Eye (tissue), 1 donor: ENCODE measurements at places on chromosomes 4 and X.

DNA sequence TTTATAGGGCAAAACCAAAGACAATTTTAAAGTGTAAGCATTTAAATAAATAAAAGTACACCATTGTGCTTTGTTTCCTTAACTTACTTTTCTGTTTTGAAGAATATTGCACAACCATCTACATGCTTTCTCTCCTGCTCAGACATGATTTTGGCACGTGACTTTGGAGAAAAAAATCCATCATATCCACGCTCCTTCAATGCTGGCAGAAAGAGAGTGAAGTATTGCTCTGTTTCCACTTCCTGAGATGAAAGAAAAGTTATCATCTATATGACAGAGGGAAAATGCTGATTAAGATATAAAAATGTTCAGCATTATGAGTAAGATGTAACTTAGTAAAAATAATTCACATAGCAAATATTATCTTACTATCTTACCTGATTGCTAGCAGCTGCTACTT, 77.1 kb downstream of the CNOT6L start:
- DNase-seq, result no peak

DNA sequence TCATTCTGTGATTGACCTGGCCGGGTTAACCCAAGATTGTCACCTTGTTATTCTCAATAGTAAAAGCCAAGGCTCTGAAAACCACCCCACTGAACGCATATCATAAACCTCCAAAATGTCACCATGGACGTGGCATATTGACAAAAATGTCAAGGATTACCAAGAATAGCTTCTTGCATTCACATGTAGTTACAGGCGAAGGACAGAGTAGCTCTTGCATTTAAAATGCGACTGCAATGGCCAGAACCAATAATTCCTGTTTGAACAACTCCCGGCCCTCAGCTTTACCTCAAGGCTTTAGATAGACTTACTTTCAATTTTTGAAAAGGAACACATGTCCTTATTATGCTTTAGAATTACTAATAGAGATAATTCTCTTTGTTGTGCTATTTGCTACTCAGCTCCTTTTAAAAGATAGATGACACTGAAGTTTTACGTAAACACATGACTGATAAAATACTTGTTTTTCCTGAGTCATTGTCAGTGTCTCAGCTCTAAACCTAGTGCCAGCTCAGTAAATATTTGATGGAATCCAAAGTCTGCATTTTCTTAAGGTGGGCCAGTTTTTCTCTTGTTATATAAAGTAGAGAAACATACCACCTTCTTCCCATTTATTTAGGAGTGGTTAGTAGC, 66.3 kb downstream of the CLDN34 start:
- no peak for DNase-seq

GRCh38 chrX:96449896-96450295, 234.7 kb upstream of the DIAPH2 start:
- no peak for DNase-seq

- no peak for DNase-seq
These were observed 161.7 kb downstream of the FBXW7 start for GRCh38 chr4:152374153-152374552.

DNA sequence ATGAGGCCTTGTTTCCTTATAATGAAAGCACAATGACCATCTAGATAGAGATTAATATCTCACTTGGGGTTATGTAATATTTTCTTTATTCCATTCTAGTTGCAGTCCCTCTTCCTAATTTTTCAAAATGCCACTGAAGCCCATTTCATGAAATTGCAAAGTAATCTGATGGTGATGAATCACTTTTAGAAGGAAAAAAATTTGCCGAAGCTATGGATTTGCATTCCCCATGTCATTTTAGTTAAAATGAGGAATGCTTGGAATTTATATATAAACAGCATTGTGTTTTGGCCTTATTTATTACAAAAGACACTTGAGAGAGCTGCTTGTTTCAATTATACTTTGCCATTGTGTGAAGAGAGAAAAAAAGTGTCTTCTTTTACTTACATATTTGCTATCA, 241.7 kb upstream of the TEX13A start:
- no peak for DNase-seq

DNA sequence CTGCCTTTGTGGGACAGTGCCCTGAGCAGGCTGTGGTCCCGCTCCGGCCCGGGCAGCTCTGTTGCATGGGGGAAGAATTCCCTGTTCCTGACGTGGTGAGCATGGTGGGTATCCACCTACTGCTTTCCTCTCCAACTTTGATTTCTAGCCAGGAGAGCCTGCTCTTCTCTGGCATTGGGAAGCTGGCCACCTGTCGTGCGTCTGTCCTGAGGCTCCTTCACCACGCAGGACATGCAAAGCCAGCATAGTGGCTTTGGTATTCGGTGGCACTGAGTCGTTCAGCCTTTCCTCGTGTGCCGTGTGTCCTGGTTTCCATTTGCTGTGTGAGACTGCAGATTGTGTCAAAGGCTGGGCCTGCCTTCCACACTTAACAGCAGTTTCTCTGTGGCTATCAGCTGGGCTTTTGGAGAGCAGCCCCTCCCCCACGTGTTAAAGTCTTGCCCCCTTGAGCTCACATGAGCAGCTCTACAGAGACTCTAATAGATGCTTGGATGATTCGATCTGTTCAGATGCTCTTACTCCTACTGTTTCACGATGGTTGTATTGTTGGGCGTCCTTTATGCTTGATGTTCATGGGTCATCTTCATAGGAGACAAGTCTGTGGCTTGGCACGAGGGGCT, 46.3 kb upstream of the CLCN4 start:
- DNase-seq, result no peak

DNA sequence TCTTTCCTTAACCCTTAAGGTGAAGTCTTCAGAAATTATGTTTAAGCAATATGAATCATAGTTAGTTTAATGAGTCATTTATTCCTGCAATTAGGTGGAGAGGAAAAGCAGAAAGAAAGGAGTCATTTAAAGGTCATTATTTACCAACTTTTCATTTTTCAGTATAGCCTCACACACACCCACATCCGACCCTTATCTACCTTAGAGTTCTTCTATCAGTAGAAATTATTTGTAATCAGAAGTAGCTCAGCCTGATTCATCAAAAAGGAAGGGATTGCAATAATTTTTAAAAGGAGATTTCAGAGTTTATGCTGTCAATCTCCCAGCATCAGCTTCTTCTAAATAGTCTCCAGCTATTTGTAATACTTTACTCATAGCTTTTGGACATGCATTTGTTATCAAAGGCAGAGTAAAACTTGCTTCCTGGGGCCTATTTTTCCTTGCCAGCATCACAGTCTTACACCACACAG, 5.9 kb downstream of the ANXA10 start:
- no peak for DNase-seq

DNA sequence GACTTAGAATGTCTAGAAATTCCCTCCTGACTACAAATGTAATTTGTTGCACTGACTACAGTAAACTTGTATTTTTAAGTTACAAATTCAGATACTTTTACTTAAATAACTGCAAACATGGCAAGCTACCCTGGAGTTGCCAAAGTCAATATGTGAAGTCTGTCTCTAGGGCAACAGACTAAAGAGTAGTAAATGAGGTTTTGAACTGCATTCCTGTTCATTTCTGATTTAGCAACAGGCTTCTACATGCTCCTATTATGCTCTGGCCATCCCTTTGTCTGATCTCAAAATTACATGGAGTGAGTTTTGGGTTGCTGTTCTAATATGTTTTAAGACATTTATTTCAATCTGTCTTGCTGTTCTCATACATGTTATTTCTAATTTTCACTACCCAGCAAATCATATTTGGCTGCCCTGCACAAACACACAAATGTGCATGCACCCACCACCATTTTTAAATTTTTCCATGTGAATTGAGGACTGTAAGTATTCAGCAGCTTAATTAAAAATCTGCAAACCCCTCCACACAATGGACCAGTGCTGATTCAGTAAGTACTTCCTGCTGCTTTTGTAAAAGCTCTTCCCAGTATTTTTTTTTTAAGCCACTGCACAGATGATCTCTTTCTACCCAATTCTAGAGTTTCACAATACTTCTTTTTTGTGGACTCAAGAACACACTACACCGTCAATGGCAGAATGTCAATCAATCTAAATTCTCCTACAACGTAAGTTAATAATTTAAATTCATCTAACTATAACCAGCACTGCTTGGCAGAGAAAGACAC, 26.7 kb downstream of the SH3RF1 start:
- peak; percentile 58 for DNase-seq

- no peak for DNase-seq
These were observed 6.6 kb upstream of the DDX60L start for GRCh38 chr4:168486912-168487281.

DNA sequence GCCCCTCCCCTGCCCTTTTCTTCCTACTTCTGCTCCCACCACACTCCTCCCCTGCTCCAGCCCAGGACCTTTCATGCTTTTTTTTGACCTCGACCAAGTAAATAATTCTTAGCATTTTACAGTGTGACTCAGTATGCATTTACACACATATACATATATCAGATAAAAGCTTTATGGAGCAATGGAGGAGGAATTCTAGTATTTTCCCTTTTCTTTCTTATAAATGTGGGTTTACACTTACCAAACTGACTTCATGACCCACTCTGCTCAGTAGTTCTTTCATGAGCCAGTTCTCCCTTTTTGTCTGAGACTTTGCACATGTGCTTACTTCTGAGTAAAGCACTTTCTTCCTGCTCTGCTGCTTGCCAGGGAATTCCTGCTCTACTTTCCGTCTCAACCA, 111.8 kb upstream of the H2AZ1 start:
- no peak for DNase-seq

DNA sequence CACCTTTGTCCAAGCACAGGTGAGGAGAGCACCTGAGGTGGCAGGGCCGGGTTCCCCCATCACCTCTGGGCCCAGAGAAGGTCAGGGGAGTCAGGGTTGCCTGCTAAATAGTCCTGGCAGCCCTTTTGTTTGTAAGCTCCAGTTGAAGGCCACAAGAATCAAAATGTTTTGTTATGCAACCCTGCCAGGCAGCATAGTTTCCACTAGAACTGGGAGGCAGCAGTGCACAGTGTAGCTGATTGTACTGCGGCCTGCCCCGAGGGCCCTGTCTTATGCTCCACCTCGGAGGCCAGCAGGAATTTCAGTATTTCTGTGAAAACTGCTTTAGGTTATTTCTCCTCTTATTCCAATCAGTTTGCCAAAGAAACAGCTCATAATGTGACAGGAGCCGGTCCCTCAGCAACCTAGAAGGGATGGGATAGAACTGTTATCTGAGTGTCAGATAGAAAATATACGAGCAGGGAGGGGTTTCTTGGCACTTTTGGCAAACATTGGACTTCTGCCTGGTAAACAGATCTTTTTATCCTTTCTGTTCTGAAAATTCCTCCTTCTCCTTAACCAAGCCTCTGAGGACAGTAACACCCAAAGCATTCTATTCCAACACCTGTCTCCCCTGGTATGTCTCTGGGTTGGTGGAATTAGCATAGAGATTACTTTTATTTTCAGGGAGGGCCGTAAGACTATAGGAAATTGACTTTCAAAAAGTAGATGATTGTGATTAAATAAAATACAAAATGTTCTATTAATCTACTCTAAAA, 93.6 kb downstream of the LNX1 start:
- DNase-seq, result peak; percentile 38

GRCh38 chrX:109623997-109624396, 975 bp downstream of the KCNE5 start:
- DNase-seq, result no peak

DNA sequence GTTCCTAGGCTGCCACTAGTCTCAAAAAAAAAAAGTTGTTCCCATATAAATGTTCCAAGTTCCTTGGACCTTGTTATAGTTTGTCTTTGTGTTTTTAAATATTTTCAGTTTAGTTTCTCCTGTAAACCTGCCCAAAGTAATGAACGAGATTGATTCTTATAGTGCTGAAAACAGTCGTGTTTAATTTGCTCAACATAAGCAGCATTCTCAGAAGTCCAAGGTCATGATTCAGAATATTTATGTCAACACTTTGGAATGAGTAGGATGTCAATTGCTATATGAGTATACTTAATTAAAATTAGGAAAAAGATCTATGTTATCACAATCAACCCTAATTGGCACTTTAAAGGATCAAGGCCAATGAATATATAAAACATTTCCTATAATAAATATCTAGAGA, 510.9 kb downstream of the PPP4R3C start:
- no peak for DNase-seq

GRCh38 chr4:153440475-153440874, 25.7 kb upstream of the TMEM131L start:
- no peak for DNase-seq

DNA sequence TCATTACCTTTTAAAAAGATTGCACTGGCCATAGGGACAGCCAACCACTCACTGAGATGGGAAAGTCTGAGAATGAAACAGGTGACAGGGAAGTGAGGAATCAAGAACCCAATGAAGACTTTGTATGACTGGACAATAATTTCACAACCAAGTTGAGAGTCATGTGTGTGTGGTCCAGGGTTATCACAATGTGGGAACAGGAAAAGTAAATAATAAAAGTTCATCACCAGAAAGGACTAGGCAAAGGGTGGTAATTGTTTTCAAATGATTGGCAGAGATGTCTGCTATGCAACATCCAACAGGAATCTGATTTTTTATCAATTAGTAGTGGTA, 129.3 kb downstream of the AMELX start:
- DNase-seq, result no peak

DNA sequence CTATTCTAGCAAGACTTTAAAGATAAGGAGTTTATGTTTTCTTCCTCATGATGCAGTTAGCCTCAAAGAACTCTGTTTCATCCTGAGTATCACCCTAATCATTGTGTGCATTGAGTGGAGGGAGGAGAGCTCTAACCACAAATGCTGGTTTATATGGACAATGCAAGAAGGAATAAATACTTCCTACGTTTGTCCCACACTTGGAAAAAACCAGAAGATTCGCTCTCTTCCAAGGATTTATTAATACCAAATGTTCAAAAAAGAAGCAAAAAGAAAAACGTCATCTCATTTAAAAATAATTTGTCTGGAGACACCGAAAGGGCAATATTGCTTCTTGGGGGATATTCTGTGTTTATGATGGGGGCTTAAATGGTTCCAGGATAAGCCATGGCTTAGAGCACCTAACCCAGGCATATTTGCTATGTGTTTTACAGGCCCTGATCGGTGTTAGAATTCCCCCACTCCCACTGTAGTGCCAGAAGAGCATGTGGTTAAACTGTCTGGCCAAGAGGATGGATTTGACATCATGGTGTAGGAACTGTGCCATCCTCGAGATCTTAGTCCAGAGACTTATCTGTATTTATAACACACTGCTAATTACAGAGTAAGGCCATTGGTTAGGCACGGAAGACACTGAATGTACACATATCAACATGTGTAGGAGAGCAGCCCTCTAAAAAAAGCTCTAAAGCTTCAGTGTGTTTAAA, 227.2 kb downstream of the ANK2 start:
- peak; percentile 66 for DNase-seq

- DNase-seq, result peak; percentile 53
These were observed 67.8 kb downstream of the GATB start for GRCh38 chr4:151692821-151693673.

DNA sequence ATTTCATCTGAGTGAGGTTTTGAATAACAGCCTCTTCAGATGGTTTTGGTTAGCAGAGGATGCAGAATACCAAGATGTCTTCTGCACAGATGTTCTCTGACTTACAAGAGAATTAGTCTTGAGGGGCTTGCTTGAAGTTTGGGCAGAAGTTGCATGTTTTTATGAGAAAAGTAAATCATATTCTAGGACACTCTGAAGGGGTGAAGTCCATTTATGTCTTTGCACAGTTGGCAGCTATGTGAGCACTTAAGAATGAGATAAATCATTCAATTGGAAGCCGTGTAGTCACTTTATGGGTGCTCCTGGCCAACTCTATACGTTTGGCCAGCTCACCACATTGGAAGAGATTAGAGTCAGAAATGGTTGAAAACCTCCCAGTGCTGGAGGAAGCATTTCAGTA, 252.7 kb upstream of the KCNIP4 start:
- DNase-seq, result no peak
